Stimulated activated CD8-positive, alpha-beta memory T cell treated with anti-CD3 and anti-CD28 coated beads, Interleukin-7, amount 100 ng/mL, for 1 hour (primary cell): ENCODE measurements at places on chromosomes 7 and 10.

- DNase-seq: no peak
Measured at GRCh38 chr7:5394264-5395105, 29.1 kb downstream of the TNRC18 start.

DNA sequence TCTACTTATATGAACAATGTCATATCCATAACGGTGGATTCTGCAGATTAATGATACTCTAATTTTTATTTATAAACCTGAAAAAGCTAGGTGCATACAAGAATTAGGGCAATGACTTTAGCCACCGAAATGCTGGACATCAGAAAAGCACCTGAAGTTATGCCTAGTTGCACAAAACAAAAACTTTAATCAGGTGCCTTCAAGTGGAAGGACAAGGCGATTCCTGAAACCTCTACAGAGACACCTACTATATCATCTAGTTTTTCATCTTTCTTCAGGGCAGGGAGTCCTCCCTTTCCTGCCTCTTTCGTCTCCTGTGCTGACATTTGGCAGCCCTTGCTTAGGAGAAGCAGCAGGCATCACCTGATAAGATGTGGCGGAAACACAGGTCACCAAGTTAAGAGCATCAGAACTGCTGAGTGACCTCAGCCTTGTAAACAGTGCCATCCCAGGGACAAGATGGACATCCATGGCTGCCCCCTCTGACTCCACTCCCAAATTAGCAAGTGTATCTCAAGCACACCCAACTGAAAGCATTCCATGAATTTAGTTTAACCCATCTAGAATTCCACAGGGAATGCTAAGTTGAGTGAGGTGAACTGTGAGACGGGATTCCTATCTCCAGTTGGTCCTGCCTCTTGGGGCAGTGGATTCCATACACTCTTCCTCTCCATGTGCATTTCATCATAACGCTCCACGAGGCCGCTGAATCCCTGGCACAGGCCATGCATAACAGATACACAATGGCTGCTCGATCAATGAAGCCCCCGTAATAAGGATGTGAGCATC is 5.8 kb downstream of the ITPRIP start:
- DNase-seq: no peak

GRCh38 chr7:53119514-53119941 is 84.1 kb downstream of the POM121L12 start:
- no peak for DNase-seq

DNA sequence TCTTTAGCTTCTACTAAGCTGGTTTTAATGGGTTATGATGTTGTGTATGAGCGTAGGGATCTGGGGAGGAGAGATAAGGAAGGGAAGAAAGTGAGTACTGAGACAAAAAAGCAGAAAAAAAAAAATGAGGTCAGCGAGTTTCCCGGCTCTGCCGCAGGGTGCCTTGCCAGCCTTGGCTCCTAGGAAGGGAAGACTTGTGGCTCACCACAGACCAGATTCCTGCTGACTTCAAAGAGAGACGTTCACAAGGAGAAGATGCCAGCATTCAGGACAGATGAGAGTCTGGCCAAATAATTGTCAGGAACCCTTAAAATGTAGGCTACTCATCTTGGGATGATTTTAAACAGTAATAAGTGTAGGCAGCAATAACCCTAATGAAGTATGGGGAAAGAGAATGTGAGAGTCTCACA is 11.4 kb upstream of the FAS start:
- DNase-seq: no peak

DNA sequence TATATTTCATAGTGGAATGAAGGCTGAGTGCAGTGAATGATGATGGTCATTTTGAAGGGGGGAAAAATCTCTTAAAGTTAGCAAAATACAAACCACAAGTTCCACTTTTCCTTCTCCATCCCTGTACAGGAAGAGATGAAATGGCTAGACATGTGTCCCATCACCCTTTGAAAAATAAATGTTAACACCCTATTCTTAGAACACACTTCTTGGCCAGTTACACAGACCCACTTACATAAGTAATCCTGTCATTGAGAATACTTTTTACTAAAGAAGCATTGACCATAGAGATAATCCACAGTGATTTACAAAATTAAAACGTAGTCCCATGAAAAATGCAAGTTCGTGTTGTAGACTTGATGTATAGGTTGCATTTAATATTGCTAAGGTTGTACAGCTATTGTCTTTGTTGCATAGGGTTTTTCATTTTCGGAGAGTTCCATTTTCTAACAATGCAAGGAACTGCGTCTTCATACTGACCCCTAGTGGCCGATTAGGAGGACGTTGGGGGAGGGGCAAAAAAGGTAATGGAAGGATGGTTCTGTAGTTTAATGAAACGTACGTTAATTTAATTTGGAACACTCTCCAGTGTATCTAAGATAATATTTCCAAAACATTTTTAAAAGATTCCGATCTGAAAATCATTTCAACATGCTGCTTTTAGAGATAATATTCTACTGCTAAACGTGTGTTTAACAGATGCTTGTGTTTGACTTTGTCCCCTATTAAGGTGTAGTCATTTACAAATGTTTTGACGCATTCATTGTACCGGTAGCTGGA is 60.9 kb downstream of the ARMC3 start:
- peak; percentile 47 for DNase-seq

- no peak for DNase-seq
Measured at GRCh38 chr10:125283191-125283835, 123.0 kb upstream of the CTBP2 start.

- DNase-seq: no peak
Measured at GRCh38 chr10:1464881-1465417, 272.4 kb downstream of the ADARB2 start.

- DNase-seq: no peak
Measured at GRCh38 chr7:148433521-148434180, 156.9 kb upstream of the C7orf33 start.

DNA sequence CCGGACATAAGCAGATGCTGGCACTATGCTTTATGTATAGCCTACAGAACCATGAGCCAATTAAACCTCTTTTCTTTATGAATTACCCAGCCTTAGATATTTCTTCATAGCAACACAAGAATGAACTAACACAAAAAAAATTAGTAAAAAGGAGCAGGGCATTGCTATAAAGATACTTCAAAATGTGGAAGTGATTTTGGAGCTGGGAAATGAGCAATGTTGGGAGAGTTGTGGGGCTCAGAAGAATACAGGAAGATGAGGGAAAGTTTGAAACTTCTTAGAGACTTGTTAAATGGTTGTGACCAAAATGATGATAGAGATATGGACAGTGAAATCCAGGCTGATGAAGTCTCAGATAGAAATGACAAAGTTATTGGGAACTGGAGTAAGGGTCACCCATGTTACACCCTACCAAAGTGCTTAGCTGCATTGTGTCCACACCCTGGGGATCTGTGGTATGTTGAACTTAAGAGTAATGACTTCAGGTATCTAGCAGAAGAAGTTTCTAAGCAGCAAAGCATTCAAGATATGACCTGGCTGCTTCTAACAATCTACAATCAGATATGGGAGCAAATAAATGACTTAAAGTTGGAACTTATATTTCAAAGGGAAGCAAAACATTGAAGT is 24.2 kb downstream of the PNLIPRP3 start:
- no peak for DNase-seq
